Endothelial cell of coronary artery (primary cell): ENCODE measurements at places on chromosomes 12 and 14. TPM values are rescaled to one million over a fixed set of nuclear protein-coding genes. Genes with fewer than 3 reads are reported as not detected.

Gene RPGRIP1
- not detected in 2 replicates for total RNA-seq

Gene ANHX
- not detected in 2 replicates for total RNA-seq

Gene SLC7A7
- total RNA-seq: 13.6 and 16.0 TPM in 2 replicates

Gene DCAF11
- 42.3 and 47.3 TPM in 2 replicates for total RNA-seq

Gene ETNK1
- total RNA-seq: 30.9 and 33.9 TPM in 2 replicates

Gene SLC39A9
- 86.3 and 91.2 TPM in 2 replicates for total RNA-seq

Gene B4GALNT3
- not detected in 2 replicates for total RNA-seq

Gene FKBP4
- 62.3 and 89.3 TPM in 2 replicates for total RNA-seq

Gene TMEM121
- total RNA-seq: 9.9 and 11.4 TPM in 2 replicates

Gene GALNT9
- 0.36 and 1.1 TPM in 2 replicates for total RNA-seq

Gene PRB2
- total RNA-seq: not detected in 2 replicates

Gene DACT1
- 0.18 and 2.0 TPM in 2 replicates for total RNA-seq

Gene TAS2R42
- total RNA-seq: not detected in 2 replicates

Gene CMTM5
- total RNA-seq: not detected in 2 replicates

Gene MGP
- total RNA-seq: 65.4 and 192 TPM in 2 replicates
